ENCODE measurements at places on chromosomes 2 and 18. TPM values are rescaled to one million over a fixed set of nuclear protein-coding genes. Genes with fewer than 3 reads are reported as not detected.

TUBB8B gene
- total RNA-seq, result not detected

SCYGR7 gene
- not detected for total RNA-seq

ANKRD23 gene
- 5.2 TPM for total RNA-seq

OR6B2 gene
- total RNA-seq, result not detected

KCTD1 gene
- 3.7 TPM for total RNA-seq

MYCN gene
- 7.3 TPM for total RNA-seq

FARSB gene
- total RNA-seq, result 18.8 TPM

STK11IP gene
- total RNA-seq, result 8.9 TPM

RASGRP3 gene
- total RNA-seq, result 49.1 TPM

FRZB gene
- total RNA-seq, result 6.8 TPM

UPP2 gene
- total RNA-seq, result not detected

AKAIN1 gene
- total RNA-seq, result not detected

PRKAG3 gene
- 9.9 TPM for total RNA-seq

TWSG1 gene
- 30.3 TPM for total RNA-seq

FBXO41 gene
- under 0.01 TPM for total RNA-seq

NGEF gene
- total RNA-seq, result 2.6 TPM

SLC9A2 gene
- total RNA-seq, result 2.1 TPM

CTDP1 gene
- total RNA-seq, result 9.4 TPM

GCA gene
- 20.4 TPM for total RNA-seq

TEKT4 gene
- total RNA-seq, result under 0.01 TPM

MEMO1 gene
- 43.8 TPM for total RNA-seq

DCDC2C gene
- not detected for total RNA-seq

LIMS3 gene
- total RNA-seq, result 1.6 TPM

SNORC gene
- under 0.01 TPM for total RNA-seq

CPO gene
- total RNA-seq, result not detected

MEP1B gene
- not detected for total RNA-seq

TMEM37 gene
- 2.1 TPM for total RNA-seq
